Ovary (tissue), 10 donors: ENCODE measurements at places on chromosomes 7 and 10. TPM values are rescaled to one million over a fixed set of nuclear protein-coding genes. Genes with fewer than 3 reads are reported as not detected.

DNA sequence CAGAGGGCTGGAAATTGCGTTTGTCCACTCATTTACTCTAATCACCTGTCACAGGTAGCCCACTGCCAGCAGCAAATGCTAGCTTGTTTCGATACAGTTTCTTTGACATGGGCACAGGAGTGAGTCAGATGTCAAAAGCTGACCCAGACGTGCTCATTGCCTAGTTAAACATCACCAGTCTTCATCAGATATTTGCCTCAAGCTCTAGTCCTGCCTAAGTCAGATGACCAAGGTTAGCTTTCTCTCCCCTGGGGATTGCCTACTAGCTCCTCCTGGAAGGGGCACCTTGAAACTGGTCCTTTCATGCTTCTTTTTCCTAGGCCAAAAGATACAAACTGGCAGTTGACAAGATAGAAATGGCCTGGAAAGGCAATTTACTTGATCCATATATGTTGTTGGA, 35.2 kb downstream of the GPAM start:
- no peak overlapping the region for H3K27ac ChIP-seq
- no peaks in the 10 kb centered on the region for H3K36me3 ChIP-seq
- DNase-seq, result no peak
- no peak overlapping the region for H3K4me3 ChIP-seq
- no peaks in the 10 kb centered on the region for H3K27me3 ChIP-seq

The FBXO24 gene
- 1.5 TPM for total RNA-seq

DNA sequence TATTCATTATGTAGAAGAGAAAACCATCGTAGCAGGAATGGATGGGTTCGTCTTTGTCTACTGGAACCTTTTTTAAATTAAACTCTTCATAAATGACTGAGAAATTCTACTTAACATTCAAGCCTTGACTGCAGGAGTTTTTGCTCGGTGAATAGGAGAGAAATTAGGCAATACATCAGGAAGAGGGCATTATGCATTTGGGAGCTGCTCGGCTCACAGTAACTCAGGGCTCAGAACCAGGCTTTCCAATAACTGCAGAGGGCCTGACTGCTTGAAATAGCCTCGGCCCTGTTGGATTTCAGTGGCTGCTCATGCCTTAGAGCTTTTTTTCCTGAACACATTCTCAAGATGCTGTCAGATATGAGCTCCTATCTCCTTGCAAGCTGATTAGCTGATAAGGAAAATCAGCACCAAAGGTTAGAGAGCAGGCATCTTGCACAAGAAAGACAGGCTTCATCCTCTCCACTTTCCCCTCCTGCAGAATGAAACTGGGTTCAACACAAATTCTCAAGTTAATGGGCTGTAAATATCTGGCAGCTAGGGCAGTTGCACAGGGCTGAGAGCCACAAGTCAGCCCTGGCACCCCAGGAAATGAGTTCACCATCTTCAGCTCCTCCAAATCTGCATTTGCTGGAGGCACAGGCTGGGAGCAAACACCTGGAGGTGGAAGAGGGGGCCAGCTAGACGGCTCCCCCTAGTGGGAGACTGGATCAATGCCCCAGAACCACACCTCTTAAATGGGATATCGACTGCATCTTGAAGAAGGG, 24.3 kb downstream of the TECTB start:
- no peak overlapping the region for H3K27ac ChIP-seq
- no peaks in the 10 kb centered on the region for H3K4me1 ChIP-seq
- H3K4me3 ChIP-seq, result no peak overlapping the region
- H3K36me3 ChIP-seq, result no peaks in the 10 kb centered on the region
- DNase-seq, result no peak
- H3K27me3 ChIP-seq, result no peaks in the 10 kb centered on the region

DNA sequence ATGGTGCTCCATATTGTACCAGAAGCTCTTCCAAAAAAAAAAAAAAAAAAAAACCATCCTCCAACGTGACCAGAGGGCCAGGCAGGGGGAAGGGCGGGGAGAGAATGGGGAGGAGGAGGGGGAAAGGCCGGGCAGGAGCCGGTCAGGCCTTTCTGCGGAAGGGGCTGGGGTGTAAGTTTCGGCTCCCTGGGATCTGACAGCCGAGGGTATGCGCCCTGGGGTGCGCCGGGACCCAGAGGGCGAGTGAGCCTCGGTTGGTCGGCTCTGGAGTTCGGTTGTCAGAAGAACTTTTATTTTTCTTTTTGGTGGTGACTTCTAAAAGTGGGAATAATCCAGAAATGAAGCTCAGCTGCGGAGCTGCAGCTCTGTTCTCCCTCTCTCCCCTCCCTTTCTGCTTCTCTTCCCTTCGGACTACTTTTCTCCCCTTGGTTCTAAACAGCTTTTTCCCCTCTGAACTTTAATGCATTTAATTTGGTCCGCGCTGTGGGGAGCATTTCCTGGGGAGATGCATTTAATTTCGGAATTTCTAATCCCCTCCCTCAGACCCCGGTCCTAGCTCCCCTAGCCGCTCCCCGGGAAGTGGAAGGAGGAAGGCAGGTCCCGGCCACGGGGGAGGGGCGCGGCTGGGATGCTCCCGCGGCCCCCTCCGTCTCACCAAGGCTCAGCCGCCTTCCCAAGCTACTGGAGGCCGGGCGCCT, 3.9 kb upstream of the PAX2 start:
- no peak overlapping the region for H3K4me3 ChIP-seq
- H3K4me1 ChIP-seq, result peaks cover 2% of the 10 kb centered on the region
- no peak overlapping the region for H3K27ac ChIP-seq

The SAMD9 gene
- 9.1 TPM for total RNA-seq

DNA sequence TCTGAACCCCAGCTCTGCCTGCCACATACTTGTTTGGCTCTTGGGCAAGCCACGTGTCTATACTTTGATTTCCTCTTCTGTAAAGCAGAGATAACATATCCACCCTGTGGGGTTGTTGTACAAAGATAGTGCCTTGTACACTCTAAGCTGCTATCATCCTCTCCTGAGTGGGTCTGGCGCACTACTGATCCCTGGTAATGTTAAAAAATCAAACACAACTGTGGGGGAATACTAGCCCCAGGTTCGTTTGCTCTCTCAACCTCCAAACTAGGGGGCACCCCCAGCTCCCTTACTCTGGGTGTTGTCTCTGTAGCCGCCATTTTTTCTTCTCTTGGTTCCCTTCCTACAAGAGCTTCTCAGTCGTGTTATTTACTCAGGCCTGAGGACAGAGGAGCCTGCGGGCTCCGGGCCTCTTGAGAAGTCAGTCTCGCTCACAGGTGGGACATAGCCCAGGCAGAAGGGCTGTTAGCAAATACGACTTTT, 1.0 kb downstream of the POLM start:
- peaks cover 12% of the 10 kb centered on the region for H3K4me1 ChIP-seq
- peak overlapping the region; percentile 90 for H3K4me3 ChIP-seq
- H3K36me3 ChIP-seq, result no peaks in the 10 kb centered on the region
- no peak for DNase-seq

DNA sequence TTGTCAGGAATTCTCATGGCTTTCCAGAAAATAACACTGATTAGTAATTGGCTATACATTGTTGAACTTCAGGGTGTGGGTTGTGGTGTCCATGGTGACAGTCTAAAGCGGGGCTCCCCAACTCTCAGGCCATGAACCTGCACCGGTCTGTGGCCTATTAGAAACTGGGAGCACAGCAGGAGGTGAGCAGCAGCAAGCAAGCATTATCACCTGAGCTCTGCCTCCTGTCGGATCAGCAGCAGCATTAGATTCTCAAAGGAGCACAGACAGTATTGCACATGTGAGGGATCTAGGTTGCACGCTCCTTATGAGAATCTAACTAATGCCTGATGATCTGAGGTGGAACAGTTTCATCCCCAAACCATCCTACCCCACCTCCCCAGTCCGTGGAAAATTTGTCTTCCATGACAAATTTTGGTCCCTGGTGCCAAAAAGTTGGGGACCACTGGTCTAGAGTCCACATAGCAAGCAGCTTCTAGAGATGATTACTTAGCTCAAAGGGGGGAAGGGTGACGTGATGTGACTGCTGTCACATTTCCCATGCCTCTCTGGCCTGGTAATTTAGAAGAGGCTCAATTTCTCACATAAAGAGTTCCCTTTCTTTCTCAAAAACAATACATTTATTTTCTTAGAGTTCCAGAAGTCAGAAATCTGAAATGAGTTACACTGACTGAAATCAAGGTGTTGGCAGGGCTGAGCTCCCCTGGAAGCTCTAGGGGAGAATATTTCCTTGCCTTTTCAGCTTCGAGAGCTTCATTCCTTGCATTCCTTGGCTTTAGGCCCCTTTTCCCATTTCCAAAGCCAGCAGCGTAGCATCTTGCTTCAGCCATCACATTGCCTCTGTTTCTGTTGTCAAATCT, 17.6 kb upstream of the FAM221A start:
- H3K4me1 ChIP-seq, result no peaks in the 10 kb centered on the region
- H3K27ac ChIP-seq, result no peak overlapping the region
- no peak overlapping the region for H3K4me3 ChIP-seq
- DNase-seq, result no peak
- H3K36me3 ChIP-seq, result no peaks in the 10 kb centered on the region

The NCOA4 gene
- total RNA-seq, result 107 TPM
